ENCODE measurements at places on chromosomes 13 and 19.

DNA sequence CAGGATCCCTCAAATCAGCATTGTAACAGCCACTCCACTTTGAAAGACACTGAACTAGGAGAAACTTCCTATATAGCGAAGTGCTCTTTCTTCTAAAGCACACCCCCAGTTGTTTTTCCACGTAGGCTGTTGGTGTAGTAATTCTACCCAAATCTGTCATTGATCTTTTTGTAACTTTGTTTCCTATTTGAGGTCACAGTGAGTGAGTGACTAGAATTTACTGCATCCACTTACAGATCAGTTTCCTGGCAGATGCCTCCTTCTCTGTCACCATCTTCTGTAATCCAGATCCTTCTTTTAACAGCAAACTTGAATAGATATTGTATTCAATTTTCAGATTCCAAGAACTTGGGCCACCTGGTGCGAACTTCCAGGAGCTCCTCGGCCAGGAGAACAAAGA is 15.3 kb downstream of the ZAR1L start:
- DNase-seq: no peak

DNA sequence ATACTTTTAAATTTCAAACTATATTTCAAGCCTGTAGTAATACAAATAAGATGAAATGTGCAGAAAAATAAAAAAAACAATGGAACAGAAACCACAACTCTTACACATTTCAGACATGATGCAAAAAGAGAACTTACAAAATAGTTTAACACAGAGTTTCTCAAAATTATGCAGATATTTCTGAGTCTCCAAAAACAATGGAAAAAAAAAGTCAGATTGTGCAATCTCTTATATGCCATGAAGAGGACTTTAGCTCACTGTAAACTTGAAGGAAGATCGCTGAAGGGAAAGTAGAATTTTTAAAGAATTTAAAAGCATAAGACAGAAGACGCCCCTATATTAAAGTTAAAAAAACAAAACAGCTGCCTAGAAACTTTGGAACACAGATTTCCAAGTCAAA is 20.4 kb downstream of the ZNF708 start:
- no peak for DNase-seq

DNA sequence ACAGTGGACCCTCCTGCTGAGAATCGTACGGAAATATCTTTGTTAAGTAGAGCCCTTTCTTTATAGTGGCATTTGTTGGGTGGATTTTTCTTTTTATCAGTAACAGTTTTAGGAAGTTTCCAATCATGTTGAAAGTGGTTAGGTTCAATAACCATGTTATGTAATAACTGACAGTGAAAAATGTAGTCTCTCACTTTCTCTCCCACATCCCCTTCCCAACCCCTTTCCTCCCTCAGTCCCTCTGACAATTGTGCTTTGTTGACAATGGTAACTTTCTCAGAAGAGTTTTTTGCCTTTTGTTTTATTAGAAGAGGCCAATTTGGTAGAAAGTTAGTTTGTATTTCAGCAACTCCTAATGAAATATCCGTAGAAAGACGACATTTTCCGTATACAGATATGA is 77.8 kb upstream of the SLAIN1 start:
- DNase-seq: no peak

- no peak for DNase-seq
Measured at GRCh38 chr19:7778081-7778480, 15.0 kb downstream of the CLEC4M start.

GRCh38 chr19:55153652-55154264 is 3.8 kb downstream of the TNNI3 start:
- no peak for DNase-seq

GRCh38 chr13:38819053-38819452 is 132.2 kb downstream of the FREM2 start:
- no peak for DNase-seq

- DNase-seq: no peak
Measured at GRCh38 chr13:20654156-20654555, 49.3 kb upstream of the IL17D start.

- no peak for DNase-seq
Measured at GRCh38 chr13:104592545-104593250, 1526.5 kb upstream of the SLC10A2 start.

DNA sequence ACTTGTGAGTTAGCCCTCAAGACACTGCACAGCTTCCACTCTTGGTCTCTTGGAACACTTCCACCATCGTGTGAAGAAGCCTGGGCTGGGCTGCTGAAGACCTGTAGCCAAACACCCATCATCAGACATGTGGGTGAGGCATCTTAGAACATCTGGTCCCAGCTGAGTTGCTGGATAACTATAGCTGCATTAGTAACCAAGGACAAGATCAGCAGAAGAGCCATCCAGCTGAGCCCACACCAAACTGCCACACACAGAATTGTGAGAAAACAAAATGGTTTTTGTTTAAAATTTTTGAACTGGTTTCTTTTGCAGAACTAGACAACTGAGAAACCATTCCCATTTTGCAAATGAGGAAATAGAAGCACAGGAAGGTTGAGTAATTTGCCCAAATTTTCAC is 56.2 kb downstream of the CCNE1 start:
- no peak for DNase-seq

DNA sequence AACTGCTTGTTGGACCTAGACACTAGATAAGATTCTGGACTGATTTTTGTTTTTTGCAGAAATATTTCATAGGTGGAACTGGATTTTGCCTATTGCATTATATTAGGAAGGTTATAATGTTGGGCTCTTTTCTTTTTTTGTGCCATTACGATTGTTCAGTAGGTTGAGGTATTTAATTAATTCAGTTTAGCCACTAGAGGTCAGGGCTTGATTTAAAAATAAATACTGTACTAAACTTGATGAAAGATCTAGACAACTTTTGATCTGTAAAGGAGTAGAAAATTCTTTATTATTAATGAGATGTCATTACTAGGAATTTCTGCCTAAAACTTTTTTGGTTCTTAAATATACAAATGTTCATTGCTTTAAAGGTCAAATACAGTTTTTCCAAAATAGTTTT is 15.2 kb upstream of the SUPT20H start:
- peak; percentile 48 for DNase-seq

DNA sequence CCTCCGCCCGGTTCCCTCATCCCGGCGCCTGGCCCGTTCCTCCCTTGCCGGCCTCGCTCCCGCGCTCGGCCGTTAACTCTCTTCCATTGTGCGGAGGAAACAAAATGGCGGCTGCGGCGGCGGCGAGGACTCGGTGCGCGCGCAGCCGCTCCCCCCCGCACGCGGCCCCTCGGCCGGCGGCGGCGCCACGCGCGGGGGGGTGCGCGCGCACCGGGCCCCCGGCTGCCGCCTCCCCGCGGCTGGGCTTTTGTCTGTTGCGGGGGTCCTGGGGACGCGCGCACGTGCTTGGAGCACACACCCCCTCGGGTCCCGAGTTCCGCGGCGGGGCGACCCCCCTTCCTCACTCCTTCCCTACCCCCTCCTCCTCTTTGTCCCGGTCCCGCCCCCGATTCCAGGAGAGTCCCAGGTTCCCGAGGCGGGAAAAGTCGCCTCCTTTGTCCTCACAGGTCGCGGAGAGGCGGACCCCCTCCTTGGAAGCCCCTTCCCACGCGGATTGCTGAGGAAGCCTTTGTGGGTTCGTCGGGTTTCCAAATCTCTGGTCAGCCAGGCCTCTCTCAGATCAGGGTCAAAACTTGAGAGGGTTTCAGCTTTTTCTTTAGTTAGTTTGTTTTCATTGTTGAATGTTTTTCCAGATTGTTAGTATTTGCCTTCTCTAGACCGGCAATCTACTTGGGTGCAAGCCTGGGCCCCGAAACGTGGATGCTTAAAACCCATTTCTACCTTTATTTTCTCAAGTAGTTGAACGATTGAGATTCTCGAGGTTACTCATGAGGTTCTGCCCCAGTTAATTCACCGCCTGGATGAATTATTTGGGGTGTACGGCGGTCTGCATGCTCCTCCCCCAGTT is 687 bp downstream of the ILF3 start:
- peak; percentile 95 for DNase-seq

DNA sequence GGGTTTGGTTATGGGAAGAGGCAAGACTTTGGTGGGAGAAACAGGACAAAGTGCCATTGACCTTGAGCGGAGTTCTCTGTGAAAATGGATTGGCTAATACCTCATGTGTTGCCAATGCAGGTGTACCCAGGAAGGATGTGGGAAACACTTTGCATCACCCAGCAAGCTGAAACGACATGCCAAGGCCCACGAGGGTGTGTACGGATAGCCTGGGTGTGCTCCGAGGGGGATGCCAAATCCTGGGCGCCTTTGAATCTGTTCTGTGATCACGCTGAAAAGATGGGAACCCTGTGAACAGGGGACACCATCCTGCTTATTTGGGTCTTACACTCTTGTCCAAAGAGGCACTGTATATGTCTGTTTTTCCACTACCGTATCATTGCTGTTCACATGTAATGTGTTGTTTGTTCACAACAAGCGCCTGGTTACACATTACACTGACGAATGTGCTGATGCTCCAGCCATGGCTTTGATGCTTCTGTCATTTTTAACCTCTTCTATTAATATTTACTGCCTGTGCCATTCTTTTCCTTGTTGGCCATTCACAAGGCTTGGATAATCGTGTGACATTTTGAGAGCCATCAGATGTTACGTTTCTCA is 8.3 kb downstream of the GTF3A start:
- no peak for DNase-seq

DNA sequence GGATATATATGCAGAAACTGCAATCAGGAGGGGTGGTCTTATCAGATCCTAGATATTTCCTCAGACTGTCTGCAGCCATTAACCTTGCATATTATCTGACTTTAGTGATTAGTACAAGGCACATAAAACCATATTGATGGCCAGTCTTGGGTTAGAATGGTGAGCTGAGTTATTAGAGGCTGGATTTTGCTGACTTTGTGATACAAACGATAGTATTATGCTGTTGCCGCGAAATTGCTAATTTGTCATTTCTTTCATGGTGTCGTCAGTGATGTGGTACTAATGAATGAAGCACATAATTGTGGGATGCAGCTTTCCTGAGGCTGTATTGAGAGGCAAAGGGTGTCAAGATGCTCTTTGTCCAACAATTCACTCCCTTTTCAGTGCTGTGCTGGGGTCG is 172.5 kb downstream of the TEX29 start:
- no peak for DNase-seq

DNA sequence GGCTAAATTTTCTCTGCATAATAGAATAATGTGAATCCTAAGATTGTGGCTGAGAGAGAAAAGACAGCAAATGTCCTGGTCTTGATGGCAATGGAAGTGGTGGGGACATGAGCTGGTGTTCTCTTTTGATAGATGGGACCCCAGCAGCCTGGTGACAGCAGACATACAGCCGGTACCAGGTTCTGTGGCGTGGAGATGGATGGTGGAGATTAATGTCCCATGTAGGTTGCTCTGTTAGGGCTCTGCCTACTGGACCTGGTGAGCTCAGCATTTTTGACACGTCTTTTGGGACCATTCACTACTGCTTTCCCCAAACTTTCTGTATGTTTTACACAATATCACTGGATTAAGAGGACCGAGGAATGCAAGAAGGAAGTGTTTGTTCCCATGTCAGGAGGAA is 8.2 kb upstream of the SIGLEC14 start:
- DNase-seq: peak; percentile 61

DNA sequence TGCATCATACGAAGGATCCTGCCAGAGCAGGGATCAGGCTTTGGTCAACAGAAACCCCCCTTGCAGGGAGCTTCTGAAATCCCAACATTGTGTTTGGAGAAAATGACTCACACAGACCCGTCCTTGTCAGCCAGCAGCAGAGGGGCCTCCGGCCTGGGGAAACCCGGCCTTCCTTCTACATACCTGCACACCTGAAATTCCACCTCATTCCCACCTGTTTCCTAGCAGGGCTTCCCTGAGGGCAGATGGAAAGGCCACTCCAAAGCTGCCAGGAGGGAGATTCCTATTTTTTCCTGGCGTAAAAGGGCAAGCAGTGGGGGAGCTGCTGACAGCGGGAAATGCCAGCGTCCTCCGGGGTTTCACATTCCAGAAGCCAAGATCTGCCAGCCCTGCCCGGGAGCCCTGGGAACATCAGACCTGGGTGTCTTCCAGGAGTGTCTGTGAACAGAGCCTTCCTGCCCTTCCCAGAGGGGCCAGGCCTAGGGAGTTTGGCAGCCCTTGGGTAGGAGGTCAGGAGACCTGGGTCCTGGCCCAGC is 3.0 kb upstream of the IGFL1 start:
- DNase-seq: no peak

DNA sequence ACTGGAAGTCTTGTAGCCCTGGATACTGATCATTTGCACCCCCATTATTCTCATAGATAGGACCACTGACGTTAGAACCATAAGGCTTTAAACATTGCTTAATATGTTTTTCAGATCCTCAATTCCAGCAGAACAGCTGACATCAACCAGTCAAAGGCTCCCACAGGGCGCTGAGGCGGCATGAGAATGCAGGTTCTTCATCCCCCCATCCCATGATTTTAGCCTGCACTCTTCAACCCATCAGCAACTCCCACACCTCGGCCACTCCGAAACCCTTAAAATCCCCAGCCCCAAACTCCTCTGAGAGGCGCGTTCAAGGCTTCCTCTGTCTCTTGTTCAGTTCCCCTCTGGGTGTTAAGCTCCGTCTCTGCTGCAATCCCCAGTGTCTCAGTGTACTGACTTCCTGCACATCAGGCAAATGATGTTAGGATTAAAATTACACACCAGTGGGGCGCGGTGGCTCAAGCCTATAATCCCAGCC is 24.3 kb upstream of the LAMP1 start:
- DNase-seq: no peak
